Kidney glomerular epithelial cell (primary cell): ENCODE measurements at places on chromosomes 2 and 18.

DNA sequence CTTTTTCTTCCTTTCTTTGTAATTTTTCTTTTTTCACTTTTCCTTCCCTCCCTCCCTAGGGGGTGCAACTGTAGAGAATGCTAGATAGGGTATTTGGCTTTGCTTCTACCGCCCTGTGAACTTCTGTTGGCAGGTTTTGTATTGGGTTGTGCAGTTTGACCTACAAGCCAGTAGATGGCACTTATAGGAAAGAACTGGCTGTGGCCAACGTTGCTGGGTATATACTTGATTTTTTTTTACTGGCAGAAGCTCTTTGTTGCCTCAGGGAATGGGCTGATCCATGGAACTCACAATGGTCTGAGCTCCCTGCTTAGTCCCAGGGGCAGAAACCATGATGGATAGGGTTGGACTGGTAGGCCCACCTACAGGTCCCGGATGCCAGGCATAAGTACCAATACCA, 1019.5 kb upstream of the LRRTM1 start:
- DNase-seq, result peak; percentile 1

DNA sequence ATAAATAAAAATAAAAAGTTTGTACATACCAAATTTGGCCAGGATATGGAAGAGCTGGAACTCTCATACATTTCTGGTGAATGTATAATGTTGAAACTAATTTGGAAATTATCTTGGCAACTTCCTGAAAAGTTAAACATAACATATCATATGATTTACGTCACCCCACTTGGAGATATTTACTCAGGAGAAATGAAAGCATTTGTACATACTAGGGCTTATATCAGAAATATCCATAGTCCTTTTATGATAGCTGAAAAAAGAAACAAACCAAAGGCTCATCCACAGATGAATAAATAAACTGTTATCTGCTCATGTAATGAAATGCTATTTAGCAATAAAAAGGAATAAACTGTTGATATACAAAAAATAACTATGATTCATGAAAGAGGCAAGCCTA, 318.2 kb upstream of the NRXN1 start:
- DNase-seq, result no peak

- DNase-seq, result no peak
These were observed 132.5 kb upstream of the OSR1 start for GRCh38 chr2:19490846-19491435.

DNA sequence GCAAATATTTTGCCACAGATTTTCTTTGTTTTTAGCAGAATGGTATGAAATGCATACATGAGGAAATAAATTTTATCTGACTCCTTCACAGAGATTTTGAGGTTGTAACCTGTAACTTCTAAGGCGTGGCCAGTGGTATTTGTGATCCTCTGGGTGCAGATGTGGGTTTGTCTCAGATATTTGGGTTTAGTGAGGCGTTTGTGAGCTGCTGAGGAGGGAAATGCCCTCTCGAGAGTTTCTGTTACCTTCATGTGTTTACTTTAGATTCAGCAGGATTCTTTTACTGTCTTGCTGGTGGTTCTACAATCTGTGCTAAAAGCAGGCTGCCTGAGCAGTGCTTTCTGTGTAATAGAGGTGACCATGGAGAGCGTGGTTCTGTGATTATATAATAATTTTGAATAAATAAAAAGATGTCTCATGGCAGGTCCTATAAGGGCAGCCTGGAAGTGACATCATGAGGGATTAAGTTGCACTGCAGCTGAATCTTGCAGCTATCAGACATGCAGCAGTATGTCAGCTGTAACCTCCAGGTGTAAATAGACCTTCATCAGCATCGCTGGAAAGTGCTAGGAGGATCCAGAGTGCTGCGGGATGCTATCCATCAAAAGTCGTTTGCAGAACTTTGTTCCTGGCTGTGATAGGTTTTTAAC, 34.1 kb downstream of the TANC1 start:
- DNase-seq, result no peak

DNA sequence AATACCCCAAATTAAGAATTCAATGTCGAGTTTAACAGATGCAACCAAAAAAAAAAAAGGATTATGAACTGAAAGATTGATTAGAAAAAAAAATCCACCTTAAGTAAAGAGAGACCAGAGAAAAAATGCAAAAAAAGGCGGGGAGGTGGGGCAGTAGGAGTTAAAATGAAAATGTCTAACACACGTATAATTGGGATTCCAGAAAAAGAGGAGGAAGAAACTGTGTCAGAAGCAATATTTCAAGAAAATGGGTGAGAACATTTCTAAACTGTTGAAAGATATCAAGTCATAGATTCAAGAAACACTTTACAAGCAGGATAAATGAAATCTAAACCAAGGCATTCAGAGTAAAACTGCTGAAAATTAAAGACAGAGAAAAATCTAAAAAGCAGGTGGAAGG, 226.9 kb downstream of the KLHL29 start:
- DNase-seq, result no peak

DNA sequence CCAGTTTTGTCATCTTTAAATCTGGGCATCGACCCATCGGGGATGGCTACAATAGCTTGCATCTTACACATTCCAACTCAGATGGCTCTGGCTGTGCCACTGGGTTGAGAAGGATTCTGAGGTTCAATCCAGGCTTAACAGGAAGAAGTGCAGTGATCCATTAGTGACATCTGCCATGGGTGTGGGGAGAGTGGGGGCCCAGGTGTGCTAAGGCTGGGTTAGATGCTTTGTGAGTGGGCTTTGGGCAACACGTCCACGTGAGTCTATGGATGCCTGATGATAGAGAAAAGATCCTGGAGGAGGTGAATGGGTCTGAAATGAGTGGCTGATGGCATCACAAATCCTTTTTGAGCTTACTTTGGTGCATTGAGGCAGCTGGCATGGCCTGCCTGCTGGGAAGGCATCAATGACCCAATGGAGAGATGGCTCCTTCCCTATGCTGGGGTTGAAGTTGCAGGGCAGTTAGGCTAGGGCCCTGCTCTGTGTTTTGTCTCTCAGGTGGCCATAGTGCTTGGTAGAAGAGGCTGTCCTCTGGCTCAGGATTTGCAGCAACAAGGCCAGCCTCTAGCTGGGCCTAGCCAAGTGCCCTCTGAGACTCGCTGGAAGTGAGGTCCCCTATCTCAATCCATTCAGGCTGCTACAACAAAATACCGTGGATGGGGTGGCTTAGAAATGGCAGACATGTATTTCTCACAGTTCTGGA, 56.7 kb downstream of the HS1BP3 start:
- no peak for DNase-seq

DNA sequence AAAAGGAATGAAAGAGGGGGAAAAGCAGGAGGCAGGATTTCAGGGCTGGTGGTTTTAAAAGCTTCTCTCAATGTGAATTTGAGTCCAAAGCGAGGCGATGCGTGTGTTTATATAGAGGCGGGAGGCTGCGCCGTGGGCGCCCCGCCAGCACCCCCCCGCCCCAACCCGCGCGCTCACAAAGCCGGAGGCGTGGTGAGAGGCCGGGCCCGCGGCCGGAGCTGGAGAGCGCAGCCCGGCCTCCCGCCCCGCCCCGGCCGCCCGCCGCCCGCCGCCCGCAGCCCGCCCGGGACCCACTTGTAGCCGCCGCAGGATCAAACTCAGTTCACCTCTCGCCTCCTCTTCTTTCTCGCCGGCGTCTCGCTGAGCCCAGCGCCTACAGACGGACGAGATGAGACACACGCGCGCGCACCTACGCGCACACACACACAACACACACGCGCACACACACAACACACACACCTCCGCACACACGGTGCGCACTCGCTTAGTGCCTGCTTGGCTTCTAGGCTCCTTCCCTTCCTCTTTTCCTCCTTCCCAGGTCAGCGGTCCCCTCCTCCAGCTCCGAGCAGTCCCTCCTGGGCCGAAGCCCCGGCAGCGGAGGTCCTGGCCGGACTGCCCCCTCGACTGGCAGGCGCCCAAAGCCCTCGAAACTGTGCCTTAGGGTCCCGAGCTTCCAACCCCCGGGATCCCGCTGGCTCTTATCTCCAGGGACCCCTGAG, 1.3 kb upstream of the CYP26B1 start:
- no peak for DNase-seq
